ENCODE measurements at places on chromosomes 13 and 19. TPM values are rescaled to one million over a fixed set of nuclear protein-coding genes. Genes with fewer than 3 reads are reported as not detected.
A peak's percentile ranks its signal among the peaks of the same experiment; 100 is the strongest.

The PGLYRP1 gene
- 1.3 TPM for polyA plus RNA-seq

The GNA15 gene
- polyA plus RNA-seq, result 0.96 TPM

The PCDH8 gene
- not detected for polyA plus RNA-seq

DNA sequence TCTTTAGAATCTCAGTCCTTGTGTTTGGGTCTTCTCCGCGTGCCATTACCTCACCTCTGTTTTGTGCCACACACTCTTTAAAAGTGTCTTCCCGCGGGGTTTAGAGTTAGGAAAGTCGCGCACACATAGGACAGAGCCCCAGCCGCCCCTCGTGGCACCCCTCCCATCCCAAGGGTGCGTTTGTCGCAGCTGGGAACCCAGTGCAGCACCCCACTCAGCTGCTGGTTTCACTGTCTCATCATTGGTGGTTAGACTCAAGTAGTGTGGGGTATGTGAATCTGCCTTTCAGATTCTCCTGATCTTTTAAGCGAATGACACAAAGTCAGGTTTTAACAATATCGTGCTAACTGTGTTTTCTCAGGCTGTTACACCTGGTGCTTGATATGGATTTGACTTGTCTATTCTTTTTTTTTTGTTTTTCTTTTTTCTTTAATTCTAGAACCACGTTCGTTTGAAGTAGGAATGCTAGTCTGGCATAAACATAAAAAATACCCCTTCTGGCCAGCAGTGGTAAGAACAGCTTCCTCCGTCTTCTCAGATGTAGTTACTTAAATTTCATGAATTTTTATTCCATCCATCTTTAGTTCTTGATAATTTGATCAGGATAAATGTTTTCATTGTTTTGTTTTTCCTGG lies 19.5 kb upstream of the NDUFS7 start:
- DNase-seq, result no peak

GRCh38 chr13:98478189-98479129 lies 98.4 kb downstream of the STK24 start:
- no peak for DNase-seq

DNA sequence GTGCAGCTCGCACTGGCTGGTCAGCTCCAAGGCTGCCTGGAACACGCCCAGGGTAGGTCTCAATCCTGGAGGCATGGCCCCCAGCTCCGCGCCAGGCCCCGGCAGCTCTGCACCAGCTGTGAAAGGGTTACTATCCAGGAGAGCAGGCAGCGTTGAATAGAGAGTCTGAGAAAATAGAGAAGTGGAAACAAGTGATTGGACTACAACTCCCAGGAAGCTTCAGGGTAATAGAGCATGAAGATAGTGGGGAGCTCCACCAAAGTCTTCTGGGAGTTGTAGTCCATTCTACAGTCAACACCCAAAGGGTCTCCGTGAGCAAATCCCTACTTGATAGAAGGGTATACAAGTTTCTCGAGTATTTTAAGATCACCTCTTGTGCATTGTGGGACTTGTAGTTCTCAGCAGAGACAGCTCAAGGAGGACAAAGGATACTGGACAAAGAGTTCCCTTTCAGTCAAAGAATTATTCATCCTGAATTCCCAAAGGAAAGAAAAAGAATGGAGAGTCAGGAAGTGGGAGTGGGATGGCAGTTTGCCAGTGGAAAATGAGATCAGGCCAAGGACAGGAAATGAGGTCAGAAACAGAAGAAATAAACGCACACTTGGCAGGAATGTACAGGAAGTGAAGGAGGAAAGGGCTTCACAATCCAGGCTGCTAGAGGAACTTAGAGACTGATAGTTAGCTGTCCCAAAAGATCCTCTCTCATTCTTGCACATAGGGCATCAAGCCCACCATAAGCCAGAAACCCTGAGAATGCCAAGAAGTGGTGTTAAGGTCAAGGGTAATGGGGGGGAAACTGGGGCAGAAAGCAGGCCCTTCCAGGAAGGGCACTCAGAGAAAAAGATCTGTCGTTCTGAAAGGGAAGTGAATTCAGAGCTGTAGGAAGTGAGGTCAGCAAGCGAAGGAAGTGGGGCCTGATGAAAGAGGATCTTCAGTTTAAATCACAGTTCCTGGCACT lies 5.5 kb upstream of the MAMSTR start:
- DNase-seq, result peak; percentile 83

- DNase-seq, result no peak
Measured at GRCh38 chr13:113518076-113518803, 27.7 kb upstream of the DCUN1D2 start.

- no peak for DNase-seq
Measured at GRCh38 chr13:43573361-43573740, 213.4 kb downstream of the ENOX1 start.

DNA sequence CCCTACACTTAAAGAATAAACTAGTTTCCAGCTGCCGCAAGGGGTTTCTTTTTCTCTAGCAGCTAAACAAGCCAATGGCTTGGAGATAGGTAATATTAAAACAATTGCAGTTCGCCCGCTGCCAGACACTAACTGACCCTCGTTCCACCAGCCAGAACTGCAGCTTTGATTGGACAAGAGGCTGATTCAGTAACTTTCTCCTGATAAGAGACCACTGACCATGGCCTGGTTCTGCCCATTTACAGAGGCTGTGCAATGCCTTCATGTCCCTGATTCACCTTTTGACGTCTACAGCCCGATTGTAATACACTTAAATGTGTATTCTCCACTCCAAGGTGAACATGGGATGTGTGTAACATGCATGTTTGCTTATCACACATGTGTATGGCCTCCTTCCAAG lies 12.8 kb upstream of the C19orf12 start:
- DNase-seq, result no peak

DNA sequence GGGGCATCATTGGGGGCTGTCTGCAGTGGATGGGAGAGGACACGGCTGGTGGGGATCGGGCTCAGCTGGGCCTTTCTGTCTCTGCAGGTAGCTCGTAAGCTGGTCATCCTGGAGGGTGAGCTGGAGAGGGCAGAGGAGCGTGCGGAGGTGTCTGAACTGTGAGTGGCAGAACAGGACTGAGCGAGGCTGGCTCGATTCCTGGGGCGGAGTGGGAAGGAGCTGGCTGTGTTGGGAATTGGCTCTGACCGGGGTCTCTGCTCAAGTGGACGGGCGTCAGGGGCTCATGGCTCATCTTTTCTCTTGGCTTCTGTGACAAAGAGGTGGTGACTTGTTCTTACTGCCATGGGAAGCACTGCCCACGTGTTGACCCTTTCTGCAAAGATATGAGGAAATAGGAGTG lies 11.6 kb downstream of the TPM4 start:
- no peak for DNase-seq

DNA sequence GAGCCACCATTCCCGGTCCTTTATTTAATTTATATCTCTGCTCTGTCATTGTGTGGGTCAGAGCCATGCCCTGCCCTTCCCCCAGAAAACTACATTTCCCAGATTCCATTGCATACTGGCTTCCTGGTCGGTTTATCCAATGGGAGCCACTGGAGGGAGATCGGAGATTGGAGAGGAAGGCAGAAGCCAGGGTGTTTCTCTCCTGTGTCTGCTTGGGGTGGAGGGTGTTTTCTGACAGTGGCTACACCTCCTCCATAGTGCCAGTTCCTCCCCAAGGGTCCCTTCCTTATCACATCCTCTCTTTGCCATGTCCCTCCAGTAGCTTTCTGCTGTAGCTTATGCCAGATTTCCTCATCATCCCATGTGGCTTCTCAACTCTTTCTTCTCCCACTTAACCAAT lies 19.0 kb downstream of the OLFM2 start:
- DNase-seq, result no peak

DNA sequence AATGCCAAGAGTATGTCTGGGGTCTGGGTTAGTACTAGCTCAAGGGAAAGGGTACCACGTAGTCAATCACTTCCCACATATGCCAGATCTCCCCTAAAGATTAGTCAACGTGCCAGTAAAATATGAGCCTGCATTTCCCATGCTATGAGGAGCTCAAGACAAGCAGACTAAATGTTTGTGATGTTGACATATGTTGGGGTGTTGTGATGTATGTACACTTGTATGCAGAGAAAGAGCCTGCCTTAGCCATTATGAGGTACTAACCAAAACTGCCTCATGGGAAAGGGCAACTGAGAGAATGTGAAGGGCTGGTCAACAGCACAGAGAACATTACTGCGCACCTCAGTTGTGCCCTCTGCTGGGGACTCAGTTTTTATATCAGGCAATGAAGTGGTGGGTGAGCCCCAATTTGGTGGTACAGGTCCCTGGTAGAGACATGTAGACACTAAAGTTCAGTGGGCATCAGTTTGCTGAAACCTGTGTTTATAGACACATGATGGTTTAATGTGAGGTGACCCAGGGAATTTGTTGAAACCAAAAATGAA lies 287.0 kb downstream of the DCT start:
- no peak for DNase-seq

DNA sequence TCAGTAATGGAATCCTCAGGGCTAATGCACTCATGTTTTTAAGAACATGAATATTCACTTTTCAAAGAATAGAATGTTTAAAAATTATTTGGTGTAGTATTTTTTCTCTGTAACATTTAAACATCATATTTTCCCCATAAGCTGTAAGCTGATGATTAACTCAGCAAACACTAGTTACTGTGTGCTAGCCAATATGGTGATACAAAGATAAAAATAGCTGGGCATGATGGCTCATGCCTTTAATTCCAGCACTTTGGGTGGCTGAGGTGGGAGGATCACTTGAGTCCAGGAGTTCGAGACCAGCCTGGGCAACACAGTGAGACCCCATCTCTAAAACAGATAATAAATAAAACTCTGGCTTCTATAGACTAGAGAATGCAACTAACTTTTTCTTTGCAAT lies 13.2 kb downstream of the RNF17 start:
- no peak for DNase-seq

- DNase-seq, result no peak
Measured at GRCh38 chr13:22082437-22083100, 411.7 kb downstream of the FGF9 start.
